ENCODE measurements at places on chromosomes 13 and 19.

- DNase-seq, result no peak
These were observed 22.2 kb upstream of the FRY start for GRCh38 chr13:32009362-32009761.

- peak; percentile 90 for DNase-seq
These were observed 162.0 kb downstream of the EFNB2 start for GRCh38 chr13:106373304-106373988.

DNA sequence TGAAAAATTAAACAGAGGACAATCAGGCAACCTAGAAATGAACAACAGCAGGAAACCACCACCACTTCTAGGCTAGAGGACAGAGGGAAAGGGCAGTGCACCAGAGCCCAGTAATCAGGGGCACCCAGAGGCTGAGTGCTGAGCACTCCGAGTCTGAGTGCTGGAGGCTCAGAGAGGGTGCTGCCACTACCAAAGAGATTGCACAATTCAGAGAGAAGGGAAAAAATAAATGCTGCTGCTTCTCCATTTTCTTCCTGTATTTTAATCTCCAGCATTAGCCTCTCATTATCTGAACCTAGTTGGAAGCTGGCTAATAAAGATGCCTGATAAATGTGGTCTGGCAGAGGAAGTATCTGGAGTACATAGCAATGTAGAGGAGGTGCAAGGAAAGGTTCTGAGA lies 11.8 kb upstream of the ZNF175 start:
- DNase-seq, result no peak

GRCh38 chr13:108214441-108215271 lies 680 bp downstream of the LIG4 start:
- peak; percentile 55 for DNase-seq

GRCh38 chr19:47331931-47332547 lies at the start of gene C5AR2:
C5AR2 (plus strand) TSS chr19:47332175; CDS start chr19:47340800, 8,625 bp downstream.
- no peak for DNase-seq

DNA sequence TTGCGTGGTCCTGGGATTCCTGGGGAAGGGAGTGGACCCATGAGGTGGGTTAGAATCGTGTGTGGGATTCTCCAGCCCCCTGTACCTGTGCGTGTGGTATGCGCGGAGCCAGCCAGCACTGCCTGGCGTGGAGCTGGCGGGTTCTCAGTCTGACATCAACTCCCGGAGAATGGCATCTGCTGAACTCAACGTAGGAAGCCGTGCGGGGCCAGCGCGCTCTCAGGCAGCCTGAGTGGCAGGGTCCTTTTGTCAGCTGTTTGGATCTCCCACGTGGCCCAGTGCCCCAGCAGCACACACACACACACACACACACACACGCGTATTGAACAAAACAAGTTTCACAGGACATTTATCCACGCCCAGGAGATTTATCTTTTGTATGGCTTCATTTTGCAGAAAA lies 28.1 kb downstream of the ATP4B start:
- DNase-seq, result no peak

DNA sequence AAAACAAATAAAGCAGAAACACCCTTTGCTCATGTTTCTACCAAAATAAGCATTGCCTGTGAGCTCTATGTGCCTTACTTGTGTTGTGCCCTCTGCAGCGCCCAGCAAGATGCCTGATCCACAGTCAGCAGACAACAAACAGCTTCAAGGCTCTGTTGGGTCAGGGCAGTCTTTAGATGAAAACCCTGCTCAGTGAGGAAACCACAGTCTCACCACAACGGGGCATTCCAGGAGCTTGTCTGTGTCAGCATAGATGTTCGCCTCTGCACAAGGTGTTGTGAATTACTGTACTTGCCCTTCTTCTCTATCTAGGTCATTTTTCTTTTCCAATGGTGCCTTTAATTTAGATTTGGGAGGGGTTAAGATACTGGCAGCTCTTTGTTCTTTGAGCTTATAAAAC lies 251.9 kb downstream of the COL4A1 start:
- DNase-seq, result no peak

DNA sequence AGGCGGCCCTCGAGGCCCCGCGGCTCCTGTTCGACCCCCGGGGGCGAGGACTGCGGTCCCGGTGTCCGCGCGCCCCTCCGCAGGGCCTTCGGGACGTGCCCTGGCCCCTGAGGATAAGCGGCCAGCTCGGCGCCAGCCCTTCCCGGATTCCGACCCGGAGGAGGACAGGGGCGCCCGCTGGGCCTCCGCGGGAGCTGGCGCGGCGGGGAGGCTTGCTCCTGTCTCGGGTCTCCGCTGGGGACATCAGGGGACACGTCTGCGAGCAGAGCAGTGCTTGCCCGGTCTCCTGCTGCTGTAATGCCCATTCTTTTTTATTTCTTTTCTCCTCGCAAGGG lies 829 bp downstream of the B3GLCT start:
- DNase-seq, result peak; percentile 70

GRCh38 chr13:97030705-97031452 lies 36.6 kb upstream of the OXGR1 start:
- DNase-seq, result peak; percentile 71

DNA sequence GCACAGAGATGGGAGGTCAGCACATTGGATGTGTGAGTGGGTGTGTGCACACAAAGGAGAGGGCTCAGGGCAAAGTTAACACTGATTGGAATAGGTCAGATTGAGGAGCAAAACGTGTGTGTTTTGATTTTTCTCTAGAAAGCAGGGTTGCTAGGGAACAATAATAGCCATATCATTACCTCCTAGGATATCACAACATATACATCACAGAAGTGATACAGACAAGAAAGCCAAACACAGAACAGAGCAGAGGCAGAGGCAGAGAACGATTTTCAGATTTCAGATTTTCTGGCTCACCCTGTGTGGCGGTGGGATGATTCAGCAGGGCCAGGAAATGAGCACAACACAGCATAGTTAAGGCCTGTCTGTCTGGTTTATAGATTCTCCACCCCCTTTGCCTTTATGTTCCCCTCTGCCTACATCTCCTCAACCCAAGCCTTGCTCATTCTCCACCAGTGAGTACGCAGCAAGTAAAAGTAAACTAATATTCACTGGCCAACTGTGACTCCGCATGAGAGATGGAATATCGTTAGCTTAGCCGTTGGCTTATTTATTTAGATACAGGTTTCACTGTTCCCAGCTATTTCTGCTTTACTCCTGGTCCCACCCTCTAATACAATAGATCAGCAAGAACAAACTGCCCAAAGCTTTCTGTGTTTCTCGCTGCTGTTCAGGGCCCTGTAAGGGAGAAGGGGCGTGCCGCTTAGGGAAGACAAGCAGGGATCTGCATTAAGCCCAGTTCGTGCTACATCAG lies 182.7 kb upstream of the TSC22D1 start:
- DNase-seq, result no peak

GRCh38 chr13:54162069-54162468 lies 1133.5 kb downstream of the OLFM4 start:
- peak; percentile 55 for DNase-seq

- no peak for DNase-seq
These were observed 327.4 kb upstream of the ZNF507 start for GRCh38 chr19:32018014-32018413.

DNA sequence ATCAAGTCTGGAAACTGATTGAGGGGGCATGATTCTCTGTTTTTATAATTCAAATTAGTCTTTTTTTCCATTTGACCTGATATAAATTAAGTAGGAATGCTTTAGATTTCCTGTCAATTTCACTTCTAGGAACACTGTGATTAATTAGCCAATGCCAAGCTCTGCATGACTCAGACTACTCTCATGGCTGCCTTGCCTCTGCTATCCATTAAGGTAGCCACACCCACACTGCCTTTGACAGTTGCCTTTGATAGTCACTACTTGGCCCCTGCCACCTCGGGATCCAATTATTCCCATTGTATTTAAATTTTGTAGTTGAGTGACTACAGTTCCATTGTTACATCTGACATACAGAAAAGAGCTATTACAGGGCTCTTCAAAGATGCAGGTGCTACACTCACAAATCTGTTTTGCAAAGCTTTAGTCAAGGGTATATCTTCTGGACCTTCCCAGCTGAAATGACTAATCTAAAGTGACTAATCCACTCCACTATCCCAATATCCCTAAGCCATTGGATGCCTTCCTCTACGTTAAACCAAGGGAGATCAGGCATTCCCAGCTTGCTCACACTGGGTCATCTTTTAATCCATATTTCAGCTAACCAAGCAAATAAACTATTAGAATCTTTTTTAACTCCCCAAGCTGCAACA lies 1193.1 kb upstream of the MIR17HG start:
- no peak for DNase-seq

DNA sequence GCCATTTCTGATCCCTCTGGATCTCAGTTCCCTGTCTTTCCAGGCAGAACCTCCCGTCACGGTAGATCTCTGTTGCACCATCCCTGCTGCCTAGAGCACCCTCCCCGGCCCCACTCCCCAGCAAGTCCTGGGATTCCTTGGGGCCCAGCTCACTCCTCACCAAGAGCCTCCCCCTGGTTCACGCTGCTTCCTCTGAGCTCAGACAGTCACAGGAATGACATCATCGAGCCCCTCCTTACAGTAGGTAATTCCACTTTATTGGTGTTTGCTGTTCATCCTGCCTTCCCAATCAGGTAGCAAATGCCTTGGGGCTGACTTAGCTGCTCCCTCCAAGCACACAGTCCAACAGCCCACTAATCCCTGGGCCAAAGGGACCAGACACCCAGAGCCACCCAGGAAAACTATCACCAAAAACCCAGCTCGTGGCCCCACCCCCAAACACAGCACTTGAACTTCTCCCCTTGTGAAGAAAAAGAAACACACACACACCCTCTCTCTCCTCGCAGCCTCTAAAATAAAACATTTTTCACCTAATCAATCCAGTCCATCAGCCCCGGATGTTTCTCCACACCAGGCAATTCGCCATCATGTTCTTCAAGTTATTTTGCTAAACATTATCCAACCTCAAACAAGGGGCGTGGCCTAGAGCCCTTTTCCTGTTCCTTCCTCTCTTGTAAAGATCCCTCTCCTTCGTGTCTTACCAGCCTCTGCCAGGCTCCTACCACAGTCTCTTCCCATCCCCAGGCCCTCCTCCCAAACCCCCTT lies 2.5 kb downstream of the NAPA start:
- DNase-seq, result peak; percentile 71

GRCh38 chr19:42074513-42075363 lies 1.2 kb upstream of the ZNF574 start:
- DNase-seq, result no peak

DNA sequence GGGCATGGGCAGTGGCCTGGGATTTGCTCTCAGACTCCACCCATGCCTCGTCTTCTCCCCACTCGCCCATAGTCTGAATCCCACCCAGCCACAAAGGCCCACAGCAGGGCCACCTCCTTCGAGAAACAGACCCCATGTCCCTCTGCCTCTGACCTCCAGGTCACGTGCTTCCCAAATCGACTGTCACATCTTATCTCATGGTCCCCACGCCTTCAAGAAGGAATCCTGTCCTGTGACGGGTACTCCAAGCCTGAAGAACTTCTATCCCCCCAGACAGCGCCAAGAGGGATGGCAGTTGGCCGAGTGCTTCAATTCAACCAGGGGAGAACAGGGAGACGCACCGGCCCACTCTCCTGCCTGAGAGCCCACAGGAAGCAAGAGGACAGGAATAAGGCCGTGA lies 16.5 kb downstream of the MLLT1 start:
- no peak for DNase-seq
